ENCODE measurements at places on chromosomes 7 and 10. TPM values are rescaled to one million over a fixed set of nuclear protein-coding genes. Genes with fewer than 3 reads are reported as not detected.

The PRPS1L1 gene
- not detected for total RNA-seq

The TAS2R4 gene
- 0.49 TPM for total RNA-seq

The WEE2 gene
- not detected for total RNA-seq

The BNIP3 gene
- total RNA-seq: 21.9 TPM

The GTPBP10 gene
- total RNA-seq: 29.1 TPM

The SNX13 gene
- 24.4 TPM for total RNA-seq

The CALHM3 gene
- not detected for total RNA-seq

The LIPK gene
- total RNA-seq: not detected

The GNG11 gene
- not detected for total RNA-seq

The AMPH gene
- total RNA-seq: not detected

The CCL24 gene
- not detected for total RNA-seq

The AOAH gene
- total RNA-seq: 48.8 TPM

The MYO3A gene
- total RNA-seq: not detected

The OR6V1 gene
- total RNA-seq: not detected

The PIK3AP1 gene
- total RNA-seq: 11.5 TPM

The CYP2C19 gene
- total RNA-seq: not detected

The AUTS2 gene
- 24.4 TPM for total RNA-seq

The CCDC146 gene
- 8.3 TPM for total RNA-seq

The RADIL gene
- 0.12 TPM for total RNA-seq

The SEMA3A gene
- 0.82 TPM for total RNA-seq

The BLOC1S2 gene
- 43.1 TPM for total RNA-seq

The HOXA5 gene
- not detected for total RNA-seq

The HYCC1 gene
- 125 TPM for total RNA-seq

The POR gene
- total RNA-seq: 57.6 TPM

The NYAP1 gene
- 0.12 TPM for total RNA-seq

The FAM107B gene
- 208 TPM for total RNA-seq

The ARID5B gene
- 35.9 TPM for total RNA-seq

The TDRD1 gene
- 0.05 TPM for total RNA-seq

The DLG5 gene
- 4.8 TPM for total RNA-seq

The INMT gene
- 0.12 TPM for total RNA-seq

The CPA4 gene
- not detected for total RNA-seq

The PTPN20 gene
- total RNA-seq: 0.07 TPM

The DGKI gene
- total RNA-seq: 2.2 TPM

The BLNK gene
- not detected for total RNA-seq

The EVX1 gene
- not detected for total RNA-seq

The PPP1R3C gene
- total RNA-seq: not detected

The RSPH10B2 gene
- total RNA-seq: 1.2 TPM

The DGKB gene
- total RNA-seq: not detected

The FAM25G gene
- total RNA-seq: not detected

The PALD1 gene
- 0.41 TPM for total RNA-seq

The CRHR2 gene
- total RNA-seq: not detected

The KAZALD1 gene
- 0.30 TPM for total RNA-seq

The MYH16 gene
- not detected for total RNA-seq

The COL17A1 gene
- not detected for total RNA-seq

Measured in activated CD8-positive, alpha-beta memory T cell treated with anti-CD3 and anti-CD28 coated beads, Interleukin-2, amount 10 ng/mL, durations not matched to agents 7 days and 5 days (primary cell).